Panc1 (cell line): ENCODE measurements at places on chromosomes 1 and 21. TPM values are rescaled to one million over a fixed set of nuclear protein-coding genes. Genes with fewer than 3 reads are reported as not detected.

The LCE1C gene
- not detected for total RNA-seq

The LCE2A gene
- not detected for total RNA-seq

The SLC26A9 gene
- not detected for total RNA-seq

The C1orf141 gene
- not detected for total RNA-seq

The CFAP45 gene
- 1.6 TPM for total RNA-seq

The SPRR2F gene
- not detected for total RNA-seq

The CCDC185 gene
- total RNA-seq: not detected

The KRTAP10-7 gene
- not detected for total RNA-seq

The RGS4 gene
- total RNA-seq: 0.26 TPM

The NEGR1 gene
- total RNA-seq: 2.7 TPM

The FCRL1 gene
- total RNA-seq: not detected

The CIART gene
- total RNA-seq: 3.4 TPM

The FOXJ3 gene
- total RNA-seq: 55.3 TPM

The GSTM5 gene
- not detected for total RNA-seq

The SERTAD4 gene
- 0.31 TPM for total RNA-seq
